T47D (cell line): ENCODE measurements at places on chromosomes 11 and 22.
A peak's percentile ranks its signal among the peaks of the same experiment; 100 is the strongest.

- DNase-seq, result peak; percentile 53
Observed at GRCh38 chr22:30396871-30397655, at the start of gene SEC14L2. SEC14L2 (plus strand) TSS chr22:30397018; CDS start chr22:30397117, 99 bp downstream.

DNA sequence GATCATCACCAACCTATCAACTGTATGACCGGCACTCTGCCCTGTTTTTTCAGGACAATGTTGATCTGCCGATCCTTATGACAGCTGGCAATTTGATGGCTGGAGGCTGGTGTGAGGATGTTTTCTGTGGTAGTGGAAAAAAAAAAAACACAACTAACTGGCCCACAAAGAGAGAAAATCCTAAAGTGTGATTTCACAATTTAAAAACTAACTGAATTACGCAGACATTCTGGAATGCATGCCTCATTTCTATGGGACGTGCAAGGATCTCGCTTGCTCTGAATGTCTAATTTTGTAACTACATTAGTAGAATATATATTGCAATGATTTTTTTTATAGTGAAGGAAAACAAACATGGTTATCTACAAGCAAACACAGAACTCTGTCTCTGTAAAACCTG is 590.5 kb downstream of the ETS1 start:
- no peak for DNase-seq

GRCh38 chr11:64876835-64877341 is 1.5 kb downstream of the EHD1 start:
- DNase-seq, result peak; percentile 98

GRCh38 chr11:77175869-77176539 is 48.0 kb downstream of the MYO7A start:
- DNase-seq, result no peak

DNA sequence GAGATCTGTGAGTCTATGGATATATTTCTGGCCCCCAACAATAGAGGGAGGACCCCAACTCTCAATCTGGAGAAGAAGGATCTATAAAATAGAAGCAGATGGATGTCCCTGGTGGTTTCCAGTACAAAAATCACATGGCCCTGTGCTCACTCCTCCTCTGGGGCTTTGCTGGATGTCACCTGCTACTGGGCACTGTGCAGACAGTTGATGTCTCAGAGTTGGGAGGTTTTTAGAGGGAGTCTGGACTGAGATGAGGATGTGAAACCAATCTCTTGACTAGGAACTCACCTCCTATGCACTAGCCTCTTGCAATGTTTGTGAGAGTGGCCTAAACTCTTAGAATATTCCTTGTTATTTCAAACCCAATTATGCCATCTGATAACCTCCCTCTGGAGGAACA is 107.2 kb downstream of the SCN3B start:
- DNase-seq, result no peak

DNA sequence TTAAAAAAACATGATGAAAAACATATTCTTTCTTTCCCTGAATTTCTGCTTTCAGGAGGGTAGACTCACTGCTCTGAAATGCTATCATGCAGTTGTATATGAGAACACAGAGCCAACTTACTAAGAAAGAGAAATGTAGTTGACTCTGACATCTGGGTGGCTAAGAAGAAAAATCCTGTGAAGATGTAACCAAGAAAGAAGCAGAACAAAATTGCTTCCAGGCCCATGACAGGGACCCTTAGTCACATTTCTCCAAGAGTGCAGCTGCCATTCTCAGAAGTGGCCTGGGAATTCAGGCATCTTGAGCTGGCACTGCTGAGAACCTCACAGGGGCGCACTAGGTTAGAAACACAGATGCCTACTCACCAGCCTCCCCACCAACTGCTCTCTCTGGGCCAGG is 73.6 kb downstream of the RPL27A start:
- DNase-seq, result no peak

GRCh38 chr11:33933602-33934001 is 41.7 kb upstream of the LMO2 start:
- DNase-seq, result no peak

GRCh38 chr11:57643802-57644201 is 5.9 kb downstream of the YPEL4 start:
- no peak for DNase-seq

DNA sequence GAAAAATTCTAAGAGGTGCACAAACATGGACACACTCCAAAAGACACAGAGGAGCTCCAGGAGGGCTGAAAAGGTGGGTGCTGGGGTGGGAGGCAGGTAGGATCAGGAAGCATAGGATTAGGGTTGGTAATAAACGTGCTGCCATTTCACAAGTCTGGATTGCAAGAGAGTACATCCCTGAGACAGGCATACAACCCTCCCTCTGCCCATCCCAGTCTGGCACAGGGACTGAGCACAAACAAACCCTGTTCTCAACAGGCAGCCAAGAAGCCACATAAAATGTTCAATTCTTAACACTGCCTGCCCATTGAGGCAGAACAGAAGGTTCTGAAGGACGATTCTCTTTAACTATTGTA is 18.5 kb downstream of the SLC35F2 start:
- peak; percentile 54 for DNase-seq

DNA sequence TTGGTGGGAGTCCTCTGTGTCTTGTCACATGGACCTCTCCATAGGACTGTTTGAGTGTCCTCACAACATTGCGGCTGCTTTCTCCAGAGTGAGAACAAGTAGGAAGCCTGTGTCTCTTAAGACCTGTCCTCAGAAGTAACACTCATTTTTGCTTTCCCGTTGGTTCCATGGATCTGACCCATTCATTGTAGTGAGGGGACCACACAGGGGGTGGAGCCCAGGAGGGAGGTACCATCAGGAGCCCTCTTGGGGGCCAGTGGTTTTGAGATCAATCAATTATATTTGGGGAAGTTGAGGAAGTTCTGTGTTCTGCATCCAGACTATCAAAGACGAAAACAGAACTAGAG is 5.4 kb upstream of the ELFN2 start:
- no peak for DNase-seq

- DNase-seq, result no peak
Observed at GRCh38 chr11:9861860-9862725, 198.2 kb downstream of the SWAP70 start.

DNA sequence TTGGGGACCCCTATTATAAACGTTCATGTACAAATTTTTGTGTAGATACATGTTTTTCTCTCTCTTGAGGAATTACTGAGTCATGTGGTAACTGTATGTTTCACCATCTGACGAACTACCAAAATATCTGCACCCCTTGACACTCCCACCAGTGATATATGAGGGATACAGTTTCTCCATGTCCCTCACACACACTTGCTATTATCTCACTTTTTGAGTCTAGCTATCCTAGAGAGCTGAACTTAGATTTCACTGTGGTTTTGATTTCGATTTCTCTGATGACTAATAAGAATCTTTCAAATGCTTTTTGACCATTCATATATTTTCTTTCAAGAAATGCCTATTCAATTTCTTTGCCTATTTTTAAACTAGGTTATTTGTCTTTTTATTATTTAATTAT is 200.2 kb downstream of the PGR start:
- DNase-seq, result no peak

GRCh38 chr11:83976086-83976485 is 689.9 kb upstream of the CCDC90B start:
- DNase-seq, result no peak

GRCh38 chr11:43278193-43278956 is 33.4 kb upstream of the API5 start:
- peak; percentile 79 for DNase-seq

DNA sequence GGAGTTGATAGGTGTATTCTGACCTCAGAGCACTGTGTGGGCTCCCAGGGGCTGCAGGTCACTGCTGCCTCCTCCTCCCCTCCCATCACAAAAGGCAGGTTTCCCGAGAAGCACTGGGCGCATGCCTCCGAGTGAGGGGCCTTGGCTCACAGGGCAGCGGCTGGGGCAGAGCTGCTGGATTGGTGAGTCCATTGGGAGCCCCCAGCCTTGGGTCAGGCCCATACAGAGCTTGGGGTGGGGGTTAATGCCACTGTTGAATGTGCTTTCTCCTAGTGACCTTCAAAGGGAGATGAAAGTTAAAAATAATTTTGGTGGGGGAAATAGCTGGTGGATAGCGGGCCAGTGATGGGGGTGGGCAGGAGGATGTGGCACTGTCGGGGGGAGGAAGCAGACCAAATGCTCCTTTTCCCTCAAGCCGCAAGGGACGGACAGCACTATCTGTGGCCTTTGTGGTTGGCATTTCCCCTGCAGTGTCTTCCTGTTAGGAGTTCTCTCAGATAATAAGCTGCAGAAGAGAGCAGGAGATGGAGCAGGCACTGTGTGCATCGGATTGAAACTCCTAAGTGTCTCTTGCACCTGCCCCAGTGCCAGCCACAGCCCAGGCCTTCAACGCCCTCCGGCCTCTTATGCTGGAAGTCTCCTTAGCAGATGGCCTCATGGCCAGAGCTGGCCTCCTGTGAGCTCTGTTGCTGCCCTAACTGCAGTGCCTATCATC is 3.2 kb downstream of the TUBA8 start:
- no peak for DNase-seq

DNA sequence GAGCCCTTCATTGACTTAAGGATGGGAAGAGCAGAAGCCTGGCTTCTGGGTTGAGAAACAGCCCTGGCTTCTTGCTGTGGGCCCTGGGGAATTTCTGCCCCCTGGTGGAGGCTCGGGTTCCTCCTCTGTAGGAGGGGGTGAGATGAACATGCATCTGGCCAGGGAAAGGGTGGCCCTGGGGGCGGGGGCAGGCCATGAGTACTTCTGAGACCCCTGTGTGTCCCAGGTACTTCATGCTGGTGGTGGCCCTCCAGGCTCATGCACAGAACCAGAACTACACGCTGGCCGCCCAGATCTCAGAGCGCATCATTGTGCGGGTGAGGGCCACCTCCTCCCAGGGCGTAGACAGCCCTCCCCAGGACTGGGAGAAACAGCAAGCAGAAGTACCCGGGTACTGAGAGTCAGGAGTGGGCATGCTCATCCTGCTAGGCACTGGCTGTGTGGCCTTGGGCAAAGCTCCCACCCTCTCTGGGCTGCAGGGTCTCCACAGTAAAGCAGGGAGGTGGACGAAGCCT is 15.8 kb downstream of the TMEM258 start:
- peak; percentile 80 for DNase-seq

DNA sequence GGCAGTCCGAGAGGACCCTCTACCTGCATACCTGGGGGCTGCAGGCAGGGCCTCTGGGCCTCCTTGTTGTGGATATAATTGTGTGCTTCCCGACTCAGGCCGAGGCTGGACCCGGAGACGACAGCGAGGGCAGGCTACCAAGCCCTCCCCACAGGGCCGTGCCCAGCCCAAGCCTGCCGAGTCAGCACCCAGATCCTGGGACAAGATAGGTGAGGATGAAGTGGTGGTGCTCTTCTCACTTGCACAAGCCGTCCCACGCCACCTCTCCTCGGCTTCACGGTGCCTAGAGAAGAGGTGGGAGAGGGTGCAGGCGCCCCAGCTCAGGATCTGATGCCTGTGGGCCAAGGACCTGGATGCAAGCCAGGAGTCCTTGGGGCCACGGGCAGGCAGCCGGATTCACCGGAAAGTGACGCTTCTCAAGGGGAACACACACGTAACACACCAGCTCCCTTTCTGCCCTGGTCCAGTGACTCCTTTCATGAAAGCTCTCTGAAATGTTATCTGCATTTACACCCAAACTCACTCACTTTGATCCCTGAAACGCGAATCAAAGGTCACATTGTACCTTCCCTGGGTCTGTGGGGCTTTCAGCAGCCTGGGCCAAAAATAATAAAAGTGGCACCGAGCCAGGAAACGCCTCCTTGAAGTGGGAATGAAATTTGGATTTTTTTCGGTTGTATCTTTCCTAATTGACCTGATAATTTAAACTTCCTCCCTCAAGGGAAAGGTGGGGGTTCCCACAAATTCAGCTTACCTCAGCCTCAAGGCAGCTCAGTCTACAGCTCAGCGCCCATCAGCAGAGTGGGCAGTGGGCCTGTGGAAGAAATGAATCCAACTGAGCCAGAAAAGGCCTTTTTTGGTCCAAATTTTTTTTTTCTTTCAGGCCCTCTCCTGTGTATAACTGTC is 1.1 kb upstream of the GNB1L start:
- DNase-seq, result peak; percentile 54

DNA sequence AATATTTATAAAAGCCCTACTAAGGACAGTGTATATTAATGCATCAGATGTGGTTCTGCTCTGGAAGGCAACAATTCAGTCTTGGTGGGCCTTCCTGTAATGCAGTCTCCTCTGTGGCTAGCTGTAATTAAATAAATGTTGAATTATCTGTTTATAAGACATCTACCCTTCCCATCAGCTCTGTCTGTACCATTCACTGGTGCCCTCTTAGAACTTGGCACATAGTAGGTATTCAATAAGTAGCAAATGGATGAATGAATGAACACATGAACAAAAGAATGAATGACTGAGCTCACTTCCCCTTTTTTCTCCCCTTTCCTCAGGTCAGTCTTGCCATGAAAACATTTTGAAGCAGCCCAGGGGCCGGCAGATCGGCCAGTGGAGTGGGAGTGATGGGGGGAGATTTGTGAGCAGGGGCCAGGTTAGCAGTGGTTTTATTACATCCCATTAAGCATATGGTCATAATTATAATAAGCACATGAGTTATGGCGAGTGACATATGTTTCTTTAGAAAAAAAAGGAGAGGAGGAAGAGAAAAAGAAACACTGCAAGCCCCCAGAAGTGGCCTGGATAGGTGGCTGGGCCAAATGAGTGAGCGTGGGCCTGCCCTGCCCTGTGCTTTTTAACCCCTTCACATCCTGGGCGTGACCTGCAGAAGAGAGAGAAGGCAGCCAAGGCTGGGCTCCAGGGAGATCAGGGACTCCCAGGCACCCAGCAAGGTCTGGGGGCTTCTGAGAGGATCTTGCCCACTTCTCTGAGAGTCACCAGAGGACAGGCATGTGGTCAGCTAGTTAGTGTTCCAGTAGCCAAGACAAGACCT is 48.6 kb upstream of the CD82 start:
- DNase-seq, result no peak

GRCh38 chr11:115761348-115761747 is 257.1 kb upstream of the CADM1 start:
- no peak for DNase-seq

- DNase-seq, result no peak
Observed at GRCh38 chr11:30753994-30754393, 167.8 kb upstream of the MPPED2 start.

GRCh38 chr22:37095113-37095512 is 14.4 kb downstream of the TMPRSS6 start:
- no peak for DNase-seq

DNA sequence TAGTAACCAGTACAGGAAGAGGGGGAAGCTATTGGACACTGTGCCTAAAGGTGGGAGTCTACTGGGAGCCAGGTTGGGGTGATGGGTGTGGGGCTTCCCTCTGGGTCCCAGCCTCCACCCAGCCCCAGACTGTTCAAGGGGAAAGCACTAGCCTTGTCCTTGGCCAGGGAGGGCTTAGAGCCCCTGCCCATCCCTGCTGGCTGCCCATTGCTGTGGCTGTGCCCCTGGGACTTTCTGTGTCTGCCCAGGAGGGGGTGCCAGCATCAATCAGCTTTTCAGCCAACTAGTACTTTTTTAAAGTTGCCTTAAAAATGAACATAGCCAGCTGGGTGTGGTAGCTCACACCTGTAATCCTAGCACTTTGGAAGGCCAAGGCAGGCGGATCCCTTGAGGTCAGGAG is 19.9 kb downstream of the INCENP start:
- DNase-seq, result no peak

GRCh38 chr11:120546312-120547205 is 35.0 kb downstream of the GRIK4 start:
- peak; percentile 83 for DNase-seq

- DNase-seq, result no peak
Observed at GRCh38 chr22:29148036-29148435, 57.7 kb upstream of the EMID1 start.
